ENCODE measurements at places on chromosomes 3 and 15. TPM values are rescaled to one million over a fixed set of nuclear protein-coding genes. Genes with fewer than 3 reads are reported as not detected.

Gene SNTN
- total RNA-seq, result not detected

DNA sequence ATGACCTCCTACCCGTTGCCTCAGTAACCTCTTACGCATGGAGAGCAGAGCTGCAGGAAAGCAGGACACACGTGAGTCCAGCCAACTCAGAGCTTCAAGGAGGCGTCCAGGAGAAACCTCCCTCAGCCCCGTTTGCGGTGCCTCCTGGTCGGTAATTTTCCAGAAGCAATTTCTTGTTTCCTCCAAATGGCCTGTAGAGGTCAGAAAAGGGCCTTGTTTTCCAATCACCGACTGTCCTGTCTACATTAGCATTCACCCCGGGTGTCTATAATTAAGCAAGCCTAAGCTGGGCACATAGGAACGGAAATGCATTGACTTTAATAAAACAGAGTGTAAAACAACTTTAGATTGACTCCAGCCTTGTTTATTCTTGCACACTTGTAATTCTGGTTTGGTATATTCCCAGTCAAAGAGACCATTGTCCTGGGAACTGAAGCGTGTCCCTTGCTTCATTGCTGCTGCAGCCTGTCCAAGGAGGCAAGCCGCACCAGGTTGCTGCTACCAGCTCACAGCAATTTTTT is 836.2 kb downstream of the AGBL1 start:
- peak; percentile 4 for DNase-seq
- H3K27me3 ChIP-seq, result peaks cover 5% of the 10 kb centered on the region
- no peak overlapping the region for H3K4me3 ChIP-seq
- H3K36me3 ChIP-seq, result no peaks in the 10 kb centered on the region
- no peaks in the 10 kb centered on the region for H3K4me1 ChIP-seq

DNA sequence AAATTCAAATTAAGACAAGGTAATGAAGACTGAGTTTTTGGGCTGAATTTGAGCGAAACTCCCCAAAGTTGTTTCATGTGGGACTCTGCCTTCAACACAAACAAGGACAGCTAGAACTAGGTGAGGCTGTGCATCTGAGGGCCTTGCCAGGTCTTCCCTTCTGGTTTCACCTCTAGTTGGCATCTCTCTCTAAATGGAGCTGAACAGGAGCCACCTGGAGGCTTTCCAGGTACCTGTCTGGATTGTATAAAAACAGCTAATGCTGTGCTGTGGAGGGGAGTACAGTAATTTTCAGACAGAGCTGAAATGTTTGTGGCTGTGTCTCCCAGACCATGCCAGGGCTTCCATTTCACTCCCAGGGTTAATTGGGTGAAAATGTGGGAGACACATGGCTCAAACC is 27.1 kb downstream of the TRIM71 start:
- no peaks in the 10 kb centered on the region for H3K36me3 ChIP-seq
- H3K27ac ChIP-seq, result no peak overlapping the region
- H3K27me3 ChIP-seq, result no peaks in the 10 kb centered on the region

DNA sequence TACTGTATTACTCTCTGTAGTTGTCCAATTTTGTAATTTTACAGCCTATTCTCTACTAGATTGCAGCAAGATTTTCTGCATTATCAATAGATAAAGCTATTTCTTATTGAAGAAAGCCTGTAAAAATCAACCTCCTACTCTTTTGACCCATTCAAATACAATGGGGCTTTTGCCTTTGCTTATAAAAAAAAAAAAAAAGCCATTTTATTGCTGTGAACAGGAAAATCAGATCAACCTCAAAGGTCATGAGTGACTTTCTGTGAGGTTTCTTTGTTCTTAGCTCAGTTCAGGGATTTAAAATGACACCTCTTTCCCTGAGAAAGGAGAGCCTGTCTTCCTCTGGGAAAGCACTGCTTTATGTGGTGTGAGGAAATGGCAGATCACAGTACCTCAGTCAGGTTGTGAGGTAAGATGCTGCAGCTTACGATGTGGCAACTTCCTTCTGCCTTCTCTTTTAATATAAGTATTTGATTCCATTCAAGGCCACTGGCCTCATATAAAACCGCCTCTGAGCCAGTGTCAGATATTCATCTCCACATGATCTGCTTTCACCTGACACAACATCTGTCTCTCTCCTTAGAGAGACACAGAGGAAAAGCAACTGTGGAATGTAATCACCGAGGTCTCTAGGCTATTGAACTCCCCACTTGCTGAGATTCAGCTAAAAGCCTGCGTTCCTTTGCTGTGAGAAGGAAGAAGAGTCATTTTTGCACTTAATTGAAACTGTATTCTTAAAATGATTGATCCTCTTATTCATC is 161.5 kb upstream of the MB21D2 start:
- H3K36me3 ChIP-seq, result no peaks in the 10 kb centered on the region
- peaks cover 4% of the 10 kb centered on the region for H3K27me3 ChIP-seq
- no peaks in the 10 kb centered on the region for H3K4me1 ChIP-seq
- no peak overlapping the region for H3K4me3 ChIP-seq

GRCh38 chr15:100101426-100102089 is 240.2 kb downstream of the ADAMTS17 start:
- no peaks in the 10 kb centered on the region for H3K36me3 ChIP-seq
- no peaks in the 10 kb centered on the region for H3K4me1 ChIP-seq
- no peak overlapping the region for H3K27ac ChIP-seq
- no peak for DNase-seq

DNA sequence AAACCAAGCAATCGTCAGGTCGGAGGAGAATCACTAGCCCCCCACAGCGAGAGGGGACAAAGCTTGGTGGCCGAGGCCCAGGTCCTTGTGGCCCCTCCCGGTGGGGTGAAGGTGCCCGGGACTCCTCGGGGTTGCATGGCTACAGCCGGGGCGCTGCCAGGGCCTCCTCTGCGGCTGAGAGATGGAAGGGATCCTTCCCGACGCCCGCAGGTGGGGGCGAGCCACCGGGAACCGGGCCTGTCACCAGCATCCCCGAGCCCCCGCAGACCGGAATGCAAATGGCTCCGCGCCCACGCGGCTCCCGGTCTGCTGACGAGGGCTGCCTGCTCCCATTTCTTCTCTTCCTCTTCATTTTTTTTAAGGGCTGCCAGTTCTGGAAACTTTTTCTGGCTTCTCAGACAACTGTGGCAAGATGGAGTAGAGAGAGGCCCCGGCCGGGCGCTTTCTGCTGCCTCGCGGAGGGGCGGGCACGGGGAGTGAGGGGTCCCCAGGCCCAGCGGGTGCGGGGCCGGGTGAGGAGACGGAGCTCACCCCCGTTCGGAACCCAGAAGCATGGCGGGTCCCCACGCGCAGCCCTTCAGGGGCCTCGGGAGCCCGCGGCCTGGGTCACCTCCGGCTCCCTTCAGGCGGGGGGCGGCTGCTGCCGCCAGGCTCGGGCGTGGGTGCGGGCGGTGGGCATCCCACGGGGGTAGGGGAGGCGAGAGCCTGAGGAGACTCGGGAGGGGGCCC is 27.5 kb downstream of the MELTF start:
- H3K4me1 ChIP-seq, result peaks cover 9% of the 10 kb centered on the region
- DNase-seq, result no peak
- no peaks in the 10 kb centered on the region for H3K27me3 ChIP-seq
- peak overlapping the region; percentile 83 for H3K27ac ChIP-seq
- peak overlapping the region; percentile 63 for H3K4me3 ChIP-seq

- H3K27me3 ChIP-seq, result no peaks in the 10 kb centered on the region
- peak overlapping the region; percentile 30 for H3K4me3 ChIP-seq
- DNase-seq, result peak; percentile 56
- H3K27ac ChIP-seq, result peak overlapping the region; percentile 83
- H3K4me1 ChIP-seq, result peaks cover 29% of the 10 kb centered on the region
Measured at GRCh38 chr3:189355481-189356201, 183.9 kb downstream of the TPRG1 start.

DNA sequence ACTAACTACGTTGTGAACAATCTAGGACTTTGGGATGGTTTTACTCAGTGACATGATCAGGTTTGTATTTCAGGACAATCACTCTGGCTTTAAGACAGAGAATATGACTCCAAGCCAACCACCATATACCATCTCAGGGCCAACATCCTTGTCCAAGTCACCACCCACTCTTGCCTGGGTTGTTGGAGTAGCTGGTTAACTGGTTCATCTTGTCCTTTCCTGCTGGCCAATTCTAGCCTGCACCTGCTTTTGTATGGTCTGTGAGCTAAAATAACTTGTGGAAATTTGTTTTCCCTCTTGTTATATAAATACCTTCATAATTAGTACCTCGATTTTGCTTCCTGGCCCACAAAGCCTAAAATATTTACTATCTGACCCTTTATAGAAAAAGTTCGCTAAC is 306.8 kb upstream of the STT3B start:
- H3K36me3 ChIP-seq, result peaks cover 9% of the 10 kb centered on the region
- no peak overlapping the region for H3K4me3 ChIP-seq

DNA sequence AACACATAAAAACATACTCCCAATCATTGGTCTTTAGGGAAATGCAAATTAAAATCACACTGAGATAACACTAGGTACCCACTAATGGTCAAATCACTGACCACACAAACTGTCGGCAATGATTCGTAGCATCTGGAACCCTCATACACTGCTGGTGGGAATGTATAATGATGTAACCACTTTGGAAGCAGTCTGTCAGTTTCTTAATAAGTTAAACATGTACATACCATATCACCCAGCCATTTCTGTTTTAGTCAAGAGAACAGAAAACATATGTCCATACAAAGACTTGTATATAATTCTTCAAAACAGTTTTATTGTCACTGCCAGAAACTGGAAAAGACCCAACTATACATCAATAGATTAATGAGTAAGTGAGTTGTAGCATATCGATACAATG is 63.3 kb upstream of the LRRC3B start:
- no peak overlapping the region for H3K4me3 ChIP-seq
- H3K27ac ChIP-seq, result no peak overlapping the region
- DNase-seq, result no peak
- H3K27me3 ChIP-seq, result no peaks in the 10 kb centered on the region

GRCh38 chr3:60912876-60913275 is 338.4 kb downstream of the FHIT start:
- H3K27ac ChIP-seq, result no peak overlapping the region
- H3K4me3 ChIP-seq, result no peak overlapping the region
- no peaks in the 10 kb centered on the region for H3K4me1 ChIP-seq
